ENCODE measurements at places on chromosomes 12 and 14.

GRCh38 chr14:37668646-37669045 is 73.2 kb downstream of the TTC6 start:
- no peak for DNase-seq

DNA sequence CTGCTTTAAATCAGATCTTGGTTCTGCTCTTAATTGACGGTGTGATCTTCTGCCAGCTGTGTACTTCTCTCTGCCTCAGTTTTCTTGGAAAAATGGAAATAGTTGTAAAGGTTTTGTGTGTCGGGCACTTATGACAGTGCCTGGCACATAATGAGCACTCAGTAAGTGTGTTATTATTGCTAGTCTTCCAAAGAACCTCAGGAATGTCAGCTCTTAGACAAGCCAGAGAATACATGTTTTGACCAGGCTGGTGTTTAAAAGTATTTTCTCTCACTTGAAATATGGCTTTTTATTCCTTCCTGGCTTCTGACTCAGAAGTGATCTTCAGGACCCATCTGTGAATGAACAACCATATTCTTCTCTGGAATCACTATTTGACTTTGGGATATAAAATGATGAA is 304.1 kb downstream of the SNAPC1 start:
- no peak for DNase-seq

DNA sequence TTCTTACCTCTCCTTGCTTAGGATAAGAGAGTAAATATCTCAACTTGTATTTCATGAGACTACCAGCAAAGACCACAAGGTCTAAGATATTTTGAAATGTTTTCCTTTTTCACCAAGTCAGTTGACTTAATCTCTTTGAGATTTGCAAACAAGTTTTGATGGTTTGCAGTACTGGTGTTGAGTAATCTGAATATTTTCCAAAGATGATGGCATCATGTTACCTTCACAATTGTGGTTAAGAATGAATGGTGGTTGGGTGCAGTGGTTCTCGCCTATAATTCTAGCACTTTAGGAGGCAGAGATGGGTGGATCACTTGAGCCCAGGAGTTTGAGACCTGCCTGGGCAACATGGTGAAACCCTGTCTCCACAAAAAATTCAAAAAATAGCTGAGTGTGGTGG is 225.7 kb downstream of the TMTC2 start:
- DNase-seq: no peak

GRCh38 chr12:3964439-3964838 is 91.2 kb upstream of the PARP11 start:
- DNase-seq: no peak

GRCh38 chr12:116497051-116497591 is 62.1 kb upstream of the MAP1LC3B2 start:
- DNase-seq: no peak

GRCh38 chr12:27229367-27229766 is 14.7 kb upstream of the STK38L start:
- DNase-seq: no peak
